Activated CD4-positive, alpha-beta T cell treated with anti-CD3 and anti-CD28 coated beads for 36 hours (primary cell): ENCODE measurements at places on chromosomes 1 and 21. TPM values are rescaled to one million over a fixed set of nuclear protein-coding genes. Genes with fewer than 3 reads are reported as not detected.

DNA sequence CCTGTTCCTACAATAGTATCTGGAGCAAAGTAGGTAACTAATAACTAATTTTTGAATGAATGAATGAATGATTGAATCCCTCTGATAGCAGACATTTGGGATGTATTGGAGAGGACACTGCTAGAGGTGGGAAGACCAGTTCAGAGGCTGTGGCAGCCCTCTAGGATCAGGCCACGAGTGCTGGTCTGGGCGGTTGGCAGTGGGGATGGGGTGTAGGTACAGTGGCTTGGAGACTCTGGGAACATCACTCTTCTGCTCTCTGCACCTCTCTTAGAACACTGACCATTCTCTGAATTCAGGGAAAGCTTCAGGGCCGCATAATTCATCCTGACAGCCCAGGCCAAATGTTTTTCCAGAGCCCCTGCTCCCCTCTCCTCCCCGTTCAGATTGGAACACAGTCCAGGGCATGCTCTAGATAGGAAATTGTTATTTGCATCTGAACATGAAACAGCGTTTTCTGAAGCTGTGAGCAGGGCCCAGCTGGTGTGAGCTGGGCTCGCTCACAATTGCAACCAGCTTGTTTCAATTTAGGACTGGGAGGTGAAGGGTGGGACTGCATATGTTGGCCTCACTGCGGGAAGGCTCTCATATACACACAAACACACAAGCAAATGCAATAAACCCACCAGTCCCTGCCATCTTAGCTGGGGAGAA is 253.1 kb upstream of the USP24 start:
- no peak for DNase-seq

GRCh38 chr1:230084408-230085177 is 17.6 kb downstream of the GALNT2 start:
- peak; percentile 89 for DNase-seq

- no peak for DNase-seq
Observed at GRCh38 chr1:176996456-176997090, 167.9 kb downstream of the ASTN1 start.

- DNase-seq: no peak
Observed at GRCh38 chr1:228984646-228985631, 249.7 kb downstream of the RHOU start.

GRCh38 chr1:28378906-28379305 is 9.4 kb downstream of the PHACTR4 start:
- DNase-seq: no peak

DNA sequence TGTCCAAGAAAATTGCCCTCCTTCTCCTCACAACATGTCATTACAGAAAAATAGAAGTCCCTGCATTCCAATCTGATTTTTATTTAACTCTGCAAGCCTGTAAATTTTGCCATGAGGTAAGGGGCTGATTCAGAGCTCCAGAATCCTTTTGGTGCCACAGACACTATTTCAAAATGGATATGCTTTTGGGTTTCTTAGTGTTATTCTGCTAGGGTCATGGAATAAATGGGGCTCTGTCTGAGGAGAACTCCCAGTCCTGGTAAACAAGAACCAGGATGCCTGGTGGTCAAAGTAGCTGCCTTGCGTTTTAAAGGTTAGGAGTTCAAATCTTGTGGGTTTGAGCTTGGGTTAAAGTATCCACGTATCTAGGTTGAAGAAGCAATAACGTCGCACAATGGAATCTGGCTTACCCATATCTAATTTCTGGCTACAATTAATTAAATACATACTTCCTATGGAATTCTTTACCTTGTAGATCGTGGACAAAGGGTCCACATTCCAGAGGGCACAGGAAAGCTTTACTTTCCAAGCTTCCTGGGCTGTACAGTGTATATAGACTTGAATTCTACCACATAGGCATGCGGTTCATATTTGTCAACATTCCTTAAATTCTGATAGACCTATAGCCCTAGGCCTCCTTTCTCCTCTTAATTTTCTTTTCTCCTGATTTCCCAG is 98.0 kb upstream of the CDC42BPA start:
- no peak for DNase-seq

- DNase-seq: no peak
Observed at GRCh38 chr1:226217273-226217672, 6.2 kb upstream of the MIXL1 start.

GRCh38 chr1:116379057-116379630 is 6.1 kb downstream of the ATP1A1 start:
- DNase-seq: no peak

DNA sequence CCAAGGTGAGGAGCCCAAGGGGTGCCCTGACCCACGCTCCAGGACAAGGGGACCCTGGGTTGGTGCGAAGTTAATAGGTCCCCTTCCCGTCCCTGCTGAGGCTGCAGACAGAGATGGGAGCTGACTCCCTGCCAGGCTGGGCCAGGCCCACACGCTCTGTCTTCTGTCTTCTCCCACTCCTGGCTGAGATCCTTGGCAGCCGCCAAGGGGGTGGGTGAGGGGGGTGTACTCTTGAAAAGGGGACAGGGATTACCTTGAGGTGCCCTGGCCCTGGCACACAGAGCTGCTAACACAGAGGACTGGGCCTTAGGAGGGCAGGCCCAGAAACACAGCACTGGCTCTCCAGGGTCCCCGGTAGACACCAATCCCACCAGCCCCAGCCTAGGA is 11.0 kb upstream of the CTRC start:
- DNase-seq: no peak

DNA sequence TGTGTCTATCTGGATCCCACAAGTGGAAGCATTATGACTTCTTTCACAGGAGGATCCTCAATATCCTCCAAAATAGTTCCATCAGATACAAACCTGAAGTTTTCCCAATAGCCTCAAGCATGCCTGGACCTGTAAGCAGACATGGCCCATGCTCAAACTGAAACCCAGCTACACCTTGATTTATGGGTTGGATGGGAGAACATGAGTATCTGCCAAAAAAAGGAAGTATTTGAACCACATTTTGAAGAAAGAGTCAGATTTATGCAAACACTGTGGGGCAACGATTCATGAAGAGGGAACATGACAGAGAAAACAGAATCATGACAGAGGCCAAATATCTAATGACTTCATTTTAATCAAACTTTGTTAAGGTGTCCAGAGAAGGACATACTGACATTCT is 351.0 kb upstream of the NFIA start:
- no peak for DNase-seq

- peak; percentile 63 for DNase-seq
Observed at GRCh38 chr1:111515291-111516004, 12.0 kb upstream of the ADORA3 start.

DNA sequence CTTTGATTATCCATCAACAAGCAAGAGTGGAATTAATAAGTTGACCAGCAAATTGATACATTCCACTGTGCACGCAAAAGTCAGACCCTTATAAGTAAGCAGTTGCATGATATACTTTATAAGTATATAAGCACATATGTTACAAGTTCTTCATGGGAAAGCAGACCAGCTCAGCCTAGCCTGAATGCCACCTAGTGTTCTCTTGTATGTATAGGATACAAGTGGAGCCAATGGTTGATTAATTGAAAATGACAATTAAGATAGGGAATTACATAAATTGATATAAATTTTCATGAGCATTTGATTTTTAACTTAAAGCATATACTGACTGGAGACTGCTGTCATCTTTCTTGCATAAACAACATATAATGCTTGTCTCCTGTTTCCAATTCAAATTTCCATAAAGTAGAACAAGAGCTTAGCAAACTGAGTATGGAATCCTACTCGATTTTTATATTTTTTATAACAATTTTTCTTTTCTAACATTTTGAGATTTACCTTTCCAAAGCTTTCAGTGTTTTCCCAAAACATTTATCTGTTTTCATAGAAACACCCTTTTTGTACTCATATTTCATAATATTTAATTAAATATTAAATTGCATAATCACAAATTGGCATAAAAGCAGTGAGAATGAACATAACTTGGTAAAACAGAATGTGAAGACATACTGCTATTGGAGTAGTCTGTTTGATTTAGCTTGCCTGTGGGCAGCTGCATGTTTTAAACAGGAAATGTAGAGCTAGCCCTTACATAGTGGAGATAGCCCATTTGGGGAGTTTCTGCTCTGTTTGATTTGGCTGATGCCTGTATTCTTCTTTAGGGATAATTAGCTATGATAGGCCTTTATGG is 62.8 kb downstream of the MAGI3 start:
- peak; percentile 32 for DNase-seq

GRCh38 chr1:111786669-111787207 is 31.0 kb downstream of the DDX20 start:
- DNase-seq: no peak

GRCh38 chr1:230143534-230143933 is 76.5 kb downstream of the GALNT2 start:
- DNase-seq: no peak

DNA sequence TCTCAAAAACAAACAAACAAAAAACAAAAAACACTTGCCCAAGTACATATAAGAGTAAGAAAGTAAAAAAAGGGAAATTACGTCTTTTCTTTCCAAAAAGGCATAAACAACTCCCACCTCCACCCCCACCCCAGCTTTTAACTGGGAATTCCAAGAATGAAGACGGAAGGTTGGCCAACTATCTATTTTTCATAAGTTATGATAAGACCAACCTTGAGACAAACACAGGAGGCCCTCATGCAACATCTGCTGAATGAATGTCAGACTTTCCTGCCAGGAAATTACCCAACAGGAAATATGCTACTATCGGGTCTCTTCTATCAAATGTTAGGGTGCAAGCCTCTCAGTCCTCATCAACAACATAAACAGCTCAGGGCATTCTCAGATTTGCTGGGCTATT is 1.9 kb downstream of the BSDC1 start:
- no peak for DNase-seq

DNA sequence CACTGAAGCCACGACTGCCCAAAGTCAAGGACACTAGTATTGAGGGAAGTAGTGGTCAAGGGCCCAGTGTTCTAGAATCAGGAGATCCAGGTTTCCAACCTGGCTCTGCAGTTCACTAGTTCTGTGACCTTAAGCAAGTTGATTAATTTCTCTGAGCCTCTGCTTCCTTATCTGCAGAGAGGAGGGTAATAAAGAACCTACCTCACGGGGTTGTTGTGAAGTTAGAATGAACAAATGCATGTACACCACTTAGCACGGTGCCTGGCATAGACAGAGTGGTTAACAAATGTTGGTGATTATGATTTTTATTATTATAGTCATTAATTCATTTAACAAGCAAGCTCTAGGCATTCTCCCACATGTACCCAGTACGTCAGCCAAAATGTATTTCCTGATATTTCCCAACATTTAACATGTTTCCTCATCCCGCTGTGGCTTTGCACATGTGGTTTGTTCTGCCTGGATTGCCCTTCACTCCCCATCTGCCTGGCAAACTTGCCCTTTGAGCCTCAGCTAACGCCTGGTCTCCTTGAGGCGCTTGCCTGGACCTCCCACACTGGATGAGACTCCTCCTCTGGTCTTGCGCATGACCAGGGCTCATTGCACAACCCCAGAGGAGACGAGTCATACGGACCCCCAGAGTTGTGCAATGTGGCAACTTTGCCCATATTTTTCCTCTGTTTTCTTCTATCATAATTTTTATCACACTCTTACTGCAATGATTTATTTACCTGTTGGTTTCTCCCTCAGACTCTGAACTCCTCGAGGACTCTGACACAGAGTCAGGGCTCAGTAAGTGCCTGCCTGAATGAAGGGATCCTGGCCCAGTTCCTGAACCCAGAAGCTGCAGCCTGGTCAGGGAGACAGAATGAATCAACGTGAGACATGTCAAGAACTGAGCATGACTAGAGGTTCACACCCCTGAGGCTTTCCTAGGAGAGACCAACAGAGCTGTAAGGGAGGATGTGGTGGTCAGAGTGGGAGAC is 20.7 kb upstream of the MFSD2A start:
- no peak for DNase-seq

- DNase-seq: no peak
Observed at GRCh38 chr1:84871181-84871580, 21.8 kb downstream of the LPAR3 start.

DNA sequence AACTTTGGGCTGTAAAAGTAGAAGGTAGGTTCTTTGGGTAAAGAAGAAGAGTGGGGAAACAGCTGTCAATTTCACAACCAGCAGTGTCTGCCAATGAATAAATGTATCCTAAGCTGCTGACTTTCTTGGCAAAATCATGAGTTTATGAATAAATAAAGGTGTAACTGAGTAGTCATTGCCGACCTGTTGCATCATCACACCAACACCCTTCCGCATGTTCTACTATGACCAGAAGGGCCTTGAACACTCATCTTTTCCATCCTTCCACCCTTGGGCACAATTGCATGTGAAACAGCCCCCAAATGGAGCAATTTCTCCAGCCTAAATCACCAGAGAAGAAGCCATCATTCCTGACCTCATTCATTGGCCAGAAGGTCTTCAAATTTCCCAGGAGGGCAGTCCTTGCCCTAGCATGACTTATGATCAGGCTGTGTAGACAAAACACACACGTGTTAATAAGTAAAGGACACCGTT is 31.2 kb upstream of the QSOX1 start:
- DNase-seq: peak; percentile 30

DNA sequence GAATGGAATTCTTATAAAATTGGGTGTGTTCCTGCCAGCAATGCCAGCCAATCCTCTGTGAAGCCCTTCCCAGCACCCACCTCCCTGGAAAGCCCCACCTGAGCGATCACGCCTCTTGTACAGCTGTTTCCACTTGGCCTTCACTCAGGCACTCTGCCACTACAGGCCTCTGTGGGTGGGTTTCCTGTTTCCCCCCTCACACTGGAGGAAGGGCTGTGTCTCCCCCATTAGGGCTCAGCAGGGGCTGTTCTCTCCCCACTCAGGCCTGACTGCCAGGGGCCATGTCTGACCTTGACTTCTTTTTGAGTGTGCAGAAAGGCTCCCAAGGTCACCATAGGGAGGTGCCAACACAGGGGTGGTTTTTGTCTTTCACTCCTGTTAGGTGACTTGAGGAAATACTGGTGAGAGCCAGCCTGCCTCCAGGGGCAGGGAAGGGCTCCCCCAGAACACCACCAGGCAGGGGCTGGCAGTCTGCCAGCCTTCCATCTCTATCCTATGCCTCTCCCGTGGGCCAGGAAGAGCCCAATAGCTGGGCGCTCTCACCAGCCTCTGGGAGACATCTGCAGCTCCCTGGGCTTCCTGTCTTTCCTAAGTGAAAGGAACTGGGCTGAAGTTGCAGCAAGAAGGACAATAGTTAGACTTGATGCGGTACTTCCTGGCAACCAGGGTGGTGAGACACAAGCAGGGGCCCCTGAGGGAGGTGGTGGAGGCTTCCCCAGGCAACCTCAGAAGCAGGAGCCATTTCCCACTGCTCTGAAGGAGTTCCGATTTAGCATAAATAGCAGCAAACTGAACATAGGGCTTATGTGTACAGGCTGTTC is 49.1 kb downstream of the ELK4 start:
- no peak for DNase-seq

- DNase-seq: no peak
Observed at GRCh38 chr21:41662761-41663160, 104.1 kb downstream of the RIPK4 start.

Gene RGS16
- 27.2 TPM for total RNA-seq

Gene VSIG8
- 0.11 TPM for total RNA-seq

Gene LAMB3
- total RNA-seq: 3.1 TPM

Gene C1orf226
- 0.16 TPM for total RNA-seq

Gene RPTN
- total RNA-seq: not detected

Gene LCE1F
- not detected for total RNA-seq

Gene RNF186
- total RNA-seq: not detected

Gene CDA
- total RNA-seq: not detected

Gene GAS5
- 1,203 TPM for total RNA-seq

Gene KCND3
- not detected for total RNA-seq

Gene L1TD1
- 0.09 TPM for total RNA-seq

Gene TCP10L
- 0.96 TPM for total RNA-seq

Gene NEK7
- 49.0 TPM for total RNA-seq

Gene MYBPH
- total RNA-seq: not detected

Gene AGO3
- total RNA-seq: 33.8 TPM

Gene PGLYRP3
- total RNA-seq: not detected

Gene DNASE2B
- not detected for total RNA-seq

Gene TCEANC2
- 14.0 TPM for total RNA-seq

Gene LCE1D
- total RNA-seq: not detected

Gene OR2T5
- not detected for total RNA-seq

Gene RHOU
- 1.2 TPM for total RNA-seq
